ENCODE measurements at places on chromosomes 11 and 22.

DNA sequence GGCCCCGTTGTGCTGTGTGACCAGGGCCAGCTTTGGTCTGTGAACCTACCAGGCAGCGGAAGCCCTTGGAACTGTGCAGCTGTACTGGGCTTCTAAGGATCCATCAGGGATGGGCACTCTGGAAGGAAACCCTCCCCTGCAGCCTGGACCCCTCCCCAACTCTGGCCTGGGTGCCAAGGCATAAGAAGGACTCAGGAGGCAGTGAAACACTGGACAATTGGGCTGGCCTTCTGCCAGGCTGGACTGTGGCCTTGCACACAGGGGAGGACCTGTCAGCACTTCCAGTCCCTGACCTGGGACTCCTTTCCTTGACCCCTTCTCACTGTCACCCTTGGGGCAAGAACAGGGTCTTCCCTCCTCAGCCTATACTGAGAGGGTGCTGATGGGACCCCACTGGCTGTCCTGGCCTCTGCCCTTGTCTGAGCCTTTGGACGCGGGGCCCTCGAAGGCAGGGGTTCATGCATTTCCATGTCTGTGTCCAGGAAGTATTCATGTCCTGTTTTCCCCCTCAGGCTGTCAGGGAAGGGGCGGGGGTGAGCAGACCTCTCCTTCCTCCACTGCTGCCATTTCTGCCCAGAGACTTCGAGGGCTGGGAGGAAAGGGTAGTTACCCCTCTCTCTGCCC is 39.6 kb downstream of the PDE2A start:
- no peak for DNase-seq

DNA sequence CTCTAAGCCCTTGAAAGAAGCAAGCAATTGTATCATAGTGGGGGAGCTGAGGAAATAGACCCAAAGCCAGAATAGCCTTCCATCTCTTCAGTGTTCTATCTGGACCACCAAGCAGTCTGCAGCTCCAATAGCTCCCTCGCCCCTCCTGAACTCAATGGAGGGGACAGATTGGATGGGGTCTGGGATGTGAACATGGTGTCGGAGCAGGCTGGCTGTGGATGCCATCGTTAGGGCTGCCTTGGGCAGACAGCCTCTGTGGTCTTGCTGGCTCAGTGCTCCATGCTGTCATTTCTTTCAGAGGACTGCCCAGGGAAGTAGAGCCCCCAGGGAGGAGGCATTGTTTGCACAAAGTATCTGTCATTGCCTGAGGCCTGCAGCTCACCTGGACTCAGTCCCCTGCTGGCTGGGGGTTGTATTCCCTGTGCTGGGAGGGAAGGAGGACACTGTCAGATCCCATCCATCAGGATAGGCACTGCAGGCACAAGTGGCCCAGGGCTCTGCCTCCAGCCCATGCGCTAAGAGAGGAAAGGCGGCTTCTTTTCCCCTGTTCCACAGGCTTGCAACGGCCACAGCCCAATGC is 537.7 kb downstream of the BUD13 start:
- DNase-seq = no peak

- no peak for DNase-seq
Observed at GRCh38 chr11:211741-212140, 4.2 kb downstream of the RIC8A start.

DNA sequence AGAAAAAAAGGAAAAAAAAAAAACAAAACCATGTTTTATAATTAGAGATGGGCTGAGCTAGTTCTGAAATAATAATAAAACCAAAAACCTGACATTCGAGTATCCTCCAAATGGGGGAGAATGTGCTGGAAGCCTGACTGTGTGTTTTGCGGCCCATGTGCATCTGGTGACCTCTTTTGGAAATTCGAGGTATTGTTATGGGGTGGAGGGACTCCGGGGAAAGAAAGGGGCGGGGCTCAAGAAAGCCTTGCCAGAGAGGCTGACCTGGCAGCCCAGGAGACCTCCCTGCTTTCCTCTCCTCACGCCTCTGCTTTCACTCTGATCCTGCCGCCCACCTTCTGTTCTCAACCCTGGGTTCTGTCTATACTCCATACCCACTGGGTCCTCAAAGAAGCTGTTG is 72.9 kb downstream of the CTTN start:
- no peak for DNase-seq

DNA sequence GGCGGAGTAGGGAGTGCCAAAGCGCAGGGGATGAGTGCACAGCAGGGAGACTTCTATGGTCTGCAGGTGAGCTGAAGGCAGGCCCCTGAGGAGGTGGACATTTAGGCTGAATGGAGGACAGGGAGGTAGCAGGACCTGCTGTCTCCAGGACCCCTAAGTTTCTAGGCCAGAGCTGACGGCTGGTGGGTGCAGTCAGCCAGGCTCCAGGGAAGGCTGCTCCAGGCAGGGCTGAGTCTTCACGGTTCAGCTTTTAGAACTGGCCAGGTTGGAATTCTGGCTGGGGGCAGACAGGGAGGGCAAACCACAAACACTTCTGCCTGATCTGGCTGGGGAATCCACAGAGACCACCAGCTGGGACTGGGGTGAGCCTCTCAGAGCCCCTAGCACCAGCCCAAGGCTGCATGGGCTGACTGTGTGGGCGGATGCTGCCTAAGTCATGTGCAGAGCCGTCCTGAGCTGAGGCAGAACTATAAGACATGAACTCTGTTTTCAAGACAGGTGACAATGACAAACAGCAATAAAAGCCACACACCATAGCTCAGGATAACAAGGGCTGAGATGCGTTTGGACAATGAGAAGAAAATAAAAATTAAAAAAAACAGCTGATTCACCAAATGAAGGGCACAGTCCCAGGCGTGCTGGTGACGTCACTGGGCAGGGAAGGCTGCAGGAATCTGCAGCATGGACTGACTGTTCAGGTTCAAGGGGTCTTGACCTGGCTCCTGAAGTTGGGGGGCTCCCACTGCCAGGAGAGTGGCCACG is 10.4 kb upstream of the MALAT1 start:
- DNase-seq = no peak

GRCh38 chr11:82865841-82866240 is 34.4 kb downstream of the PRCP start:
- no peak for DNase-seq

DNA sequence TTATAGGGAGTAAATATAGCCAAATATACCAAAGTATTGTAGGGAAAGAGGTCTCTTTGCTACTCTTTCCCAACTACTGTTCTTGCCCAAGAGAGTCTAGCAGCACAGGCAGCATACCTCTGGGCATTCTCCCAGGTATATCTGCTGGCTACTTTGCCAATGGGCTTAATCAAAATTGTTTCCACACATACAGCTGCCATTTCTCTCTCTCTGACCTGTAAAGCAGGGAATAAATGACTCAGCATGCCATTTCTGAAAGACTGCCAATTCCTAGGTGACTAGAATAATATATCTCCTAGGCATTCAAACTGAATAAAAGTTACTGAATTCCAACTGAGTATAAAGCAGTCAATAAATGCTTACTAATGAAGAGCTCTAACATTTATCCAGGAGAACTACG is 44.6 kb downstream of the RDX start:
- DNase-seq = no peak

DNA sequence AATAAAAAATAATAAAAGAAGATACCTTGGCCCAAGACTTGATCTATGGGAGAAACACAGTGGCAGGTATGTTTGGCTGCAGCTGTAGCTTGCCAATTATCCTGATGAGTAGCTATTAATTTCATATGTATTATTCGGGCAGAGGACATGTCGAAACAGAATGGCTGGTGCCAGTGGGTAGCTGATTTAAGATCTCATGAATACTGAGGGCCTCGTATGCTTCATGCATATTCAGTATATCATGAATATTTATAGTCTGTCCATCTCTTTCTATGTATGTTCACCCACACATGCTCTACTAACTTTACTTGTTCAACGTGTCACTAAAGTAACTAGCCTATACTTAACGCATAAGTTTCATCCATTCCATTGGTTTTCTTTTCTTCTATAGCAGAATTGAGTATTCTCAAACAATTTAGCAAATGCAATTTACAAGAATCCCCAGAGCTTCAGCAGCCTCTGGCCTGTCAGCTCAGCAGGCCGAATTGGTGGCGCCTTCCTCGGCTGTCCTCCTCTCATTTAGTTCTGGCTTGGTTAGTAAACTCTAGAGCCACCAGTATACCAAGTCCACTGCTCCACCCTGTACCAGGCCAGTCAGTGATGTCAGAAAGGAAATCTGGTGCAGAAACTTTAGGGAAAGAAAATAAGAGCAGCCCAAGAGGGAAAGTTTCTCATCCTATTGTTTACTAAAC is 17.9 kb downstream of the ART5 start:
- no peak for DNase-seq

- no peak for DNase-seq
Observed at GRCh38 chr11:87901341-87901740, 273.9 kb downstream of the RAB38 start.

DNA sequence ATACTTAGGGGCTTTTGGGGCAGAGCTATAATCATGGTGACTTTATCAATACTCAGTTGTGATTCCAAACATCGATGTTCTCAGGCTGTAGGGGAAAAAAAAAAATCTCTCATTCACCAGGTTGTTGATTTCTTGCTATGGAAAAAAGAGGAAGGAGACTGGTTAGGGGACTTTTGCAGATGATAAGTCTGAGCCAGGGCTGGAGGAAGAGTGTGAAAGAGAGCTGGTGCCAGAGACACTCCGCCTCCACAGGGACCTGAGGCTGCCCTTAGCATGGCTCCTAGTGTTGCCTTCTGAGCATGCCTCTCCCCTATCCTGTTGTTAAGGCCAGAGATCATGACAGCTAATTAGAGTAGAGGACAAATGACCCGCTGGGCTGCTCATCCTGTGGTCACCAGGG is 16.9 kb downstream of the UPB1 start:
- DNase-seq = no peak

GRCh38 chr22:50260434-50260800 is 1.1 kb downstream of the MAPK12 start:
- DNase-seq = no peak

- no peak for DNase-seq
Observed at GRCh38 chr11:719214-720016, 13.4 kb downstream of the EPS8L2 start.

DNA sequence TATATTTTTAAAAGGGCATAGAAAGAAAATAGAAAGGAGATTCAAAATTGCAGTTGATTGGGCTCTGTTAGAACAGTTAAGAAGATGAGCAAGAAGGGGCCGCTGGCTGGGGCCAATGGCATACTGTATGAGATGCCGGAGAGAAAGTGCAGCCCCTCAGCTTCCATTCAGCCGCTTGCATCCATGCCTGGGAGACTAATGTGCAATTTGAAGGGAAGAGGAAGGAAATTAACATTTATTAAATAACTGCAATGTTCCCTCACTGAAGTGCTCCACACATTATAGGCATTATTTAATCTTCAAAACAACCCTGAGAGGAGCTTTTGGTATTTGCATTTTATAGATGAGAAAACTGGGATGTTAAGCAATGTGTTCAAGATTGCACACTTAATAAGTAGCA is 44.7 kb upstream of the CSNK2A3 start:
- DNase-seq = no peak

- no peak for DNase-seq
Observed at GRCh38 chr11:1554981-1555712, 16.9 kb downstream of the DUSP8 start.

GRCh38 chr11:86818462-86819192 is 18.3 kb downstream of the PRSS23 start:
- no peak for DNase-seq

DNA sequence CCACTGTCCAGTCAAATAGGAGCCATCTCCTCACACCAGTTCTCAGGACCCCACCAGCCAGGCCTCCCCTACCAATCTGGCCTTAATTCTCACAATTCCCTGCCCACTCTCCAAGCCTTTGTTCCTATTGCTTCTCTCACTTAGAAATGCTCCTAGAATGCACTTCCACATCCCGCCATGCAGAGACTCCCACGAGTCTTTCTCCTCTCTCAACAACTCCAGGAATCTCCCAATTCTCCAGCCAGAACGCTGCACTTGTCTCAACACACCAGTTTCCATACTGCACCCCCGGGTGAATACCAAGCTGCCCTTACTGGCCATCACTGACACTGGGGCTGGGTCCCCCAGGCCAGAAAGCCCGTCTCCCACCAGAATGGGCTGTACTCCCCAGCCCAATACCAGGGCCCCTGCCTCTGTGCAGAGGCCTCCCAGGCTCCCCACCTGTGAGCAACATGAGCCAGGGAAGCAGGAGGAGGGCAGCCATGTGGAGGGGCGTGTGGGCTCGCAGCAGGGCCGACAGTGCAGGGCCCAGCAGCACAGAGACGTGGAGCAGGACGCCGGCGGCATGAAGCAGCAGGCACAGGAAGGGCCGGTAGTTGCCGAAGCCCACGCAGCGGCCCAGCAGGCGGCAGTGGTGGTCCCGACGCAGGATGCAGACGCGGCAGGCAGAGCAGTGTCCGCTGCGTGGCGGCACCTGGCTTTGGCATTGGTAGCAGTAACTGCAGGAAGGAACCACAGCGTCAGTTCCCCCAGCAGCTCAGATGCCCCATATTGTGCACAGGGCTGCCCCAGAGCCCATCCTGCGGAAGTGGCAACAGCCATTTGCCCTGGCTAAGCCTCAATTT is 2.4 kb downstream of the ZDHHC24 start:
- peak; percentile 81 for DNase-seq

GRCh38 chr11:70204466-70204799 is 1.3 kb downstream of the FADD start:
- no peak for DNase-seq

DNA sequence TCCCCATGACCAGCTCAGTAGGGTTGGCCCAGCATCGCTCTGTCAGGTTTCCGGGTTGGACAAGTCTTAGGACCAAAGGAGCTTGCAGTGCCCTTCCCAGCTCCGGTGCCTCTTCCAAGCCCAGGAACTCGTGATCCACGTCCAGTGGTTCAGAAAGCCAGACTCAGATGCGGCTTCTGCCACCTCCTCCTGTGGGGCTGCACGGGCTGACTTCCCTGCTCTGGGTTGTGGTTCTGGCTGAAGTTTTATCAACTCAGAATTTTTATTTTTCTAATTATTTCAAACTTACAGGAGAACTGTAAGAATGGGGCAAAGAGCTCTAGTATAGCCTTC is 85.0 kb downstream of the BCR start:
- DNase-seq = no peak

DNA sequence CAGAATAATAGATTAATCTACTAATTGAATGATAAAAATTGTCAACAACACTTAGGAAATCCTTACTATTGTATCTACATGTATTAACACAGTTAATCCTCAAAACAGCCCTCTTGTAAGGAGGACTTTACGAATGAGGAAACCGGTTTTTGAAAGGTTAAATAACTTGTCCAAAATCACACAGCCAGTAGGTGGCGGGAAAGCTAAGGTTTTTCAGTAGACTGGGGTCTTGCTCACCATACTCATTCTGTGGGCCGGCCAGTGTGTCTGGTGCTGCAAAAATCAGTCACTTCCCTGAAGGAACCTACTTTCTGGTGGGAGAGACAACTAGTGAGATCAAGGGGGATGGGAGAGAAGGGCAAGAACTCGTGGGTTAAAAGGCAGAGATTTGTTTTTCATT is 3.8 kb downstream of the DCPS start:
- DNase-seq = no peak

DNA sequence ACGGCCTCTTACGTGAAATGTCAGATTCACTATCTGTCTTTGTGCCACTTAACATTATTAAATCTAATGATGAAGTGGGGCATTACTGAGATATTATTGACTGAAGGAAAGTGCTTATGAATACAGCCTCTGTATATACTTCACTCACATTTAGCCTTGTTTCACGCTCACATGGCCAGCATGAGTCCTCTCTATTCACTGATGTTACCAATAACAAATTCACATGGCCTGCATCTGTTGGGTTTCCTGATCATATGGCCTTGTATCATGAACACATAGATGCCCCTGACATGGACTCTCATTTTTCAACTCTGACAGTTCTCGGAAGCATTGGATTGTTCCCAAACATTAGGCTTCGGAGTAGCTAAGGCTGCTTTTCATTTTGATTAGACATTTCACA is 68.3 kb upstream of the MYO18B start:
- DNase-seq = no peak
